ELF-1 (cell line): ENCODE measurements at places on chromosomes 16 and 17.

- no peak for DNase-seq
These were observed 549 bp downstream of the SLC26A11 start for GRCh38 chr17:80220736-80221215.

- DNase-seq, result no peak
These were observed 101.4 kb upstream of the HLF start for GRCh38 chr17:55163408-55163807.

DNA sequence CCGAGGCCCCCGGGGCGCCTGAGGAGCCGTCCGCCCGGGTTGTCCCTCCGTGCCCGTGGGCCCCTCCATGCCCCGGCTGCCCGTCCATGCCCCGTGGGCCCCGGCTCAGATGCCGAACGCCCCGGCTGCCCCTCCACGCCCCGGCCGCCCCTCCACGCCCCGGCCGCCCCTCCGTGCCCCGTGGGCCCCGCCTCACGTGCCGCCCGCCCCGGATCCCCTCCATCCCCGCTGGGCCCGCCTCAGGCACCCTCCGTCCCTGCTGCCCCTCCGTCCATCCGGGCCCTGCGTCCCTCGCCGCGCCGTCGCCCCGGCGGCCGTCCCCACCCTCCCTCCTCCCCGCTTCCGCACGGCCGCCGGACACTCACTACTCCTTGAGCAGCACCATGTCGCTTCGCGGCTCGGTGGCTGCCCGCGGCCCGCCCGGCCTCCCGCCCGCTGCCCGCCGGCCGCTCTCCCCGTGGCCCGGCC is 382 bp downstream of the PITPNA start:
- no peak for DNase-seq

DNA sequence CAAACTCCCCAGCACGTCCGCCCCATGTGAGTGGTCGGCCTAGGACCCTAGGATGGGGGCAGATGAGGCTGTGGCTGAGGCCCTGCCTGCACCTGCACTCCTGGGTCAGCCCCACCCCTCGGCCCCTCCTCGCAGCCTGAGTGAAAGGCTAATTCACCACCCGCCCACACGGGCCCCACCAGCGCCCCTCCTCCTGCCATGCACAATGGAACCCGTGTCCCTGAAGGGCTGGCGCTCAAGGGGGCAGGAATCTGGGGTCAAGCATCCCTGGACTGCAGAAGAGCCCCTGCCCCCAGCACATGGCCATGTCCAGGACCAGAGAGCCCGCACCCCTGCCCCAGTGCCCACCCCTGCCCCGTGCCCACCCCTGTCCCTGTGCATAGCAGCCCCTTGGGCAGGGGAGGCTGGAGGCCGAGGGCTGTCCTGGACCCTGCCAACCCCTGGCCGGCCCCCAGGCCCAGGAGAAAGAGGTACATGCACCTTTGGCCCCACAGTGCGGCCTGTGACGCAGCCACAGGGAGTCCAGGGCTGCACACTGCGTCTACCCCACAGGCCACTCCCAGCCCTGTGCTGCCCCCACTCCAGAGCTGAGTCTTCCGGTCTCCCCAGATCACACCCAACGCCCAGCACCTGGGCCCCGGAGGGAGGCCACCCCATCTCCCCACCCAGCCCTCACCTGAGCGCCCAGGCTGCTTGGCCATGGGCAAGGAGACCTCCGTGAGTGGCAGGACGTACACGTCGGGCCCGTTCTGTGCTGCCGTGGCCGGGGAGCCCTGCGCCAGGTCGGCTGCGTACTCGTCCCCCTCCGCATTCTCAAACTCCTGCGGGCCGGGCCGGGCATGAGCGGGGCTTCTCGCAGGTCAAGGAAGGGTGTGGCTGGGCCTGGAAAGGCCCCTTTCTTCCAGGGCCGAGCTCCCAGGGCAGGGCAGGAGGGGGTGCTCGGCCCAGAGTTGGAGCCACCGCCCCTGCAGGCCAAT is 34.6 kb upstream of the PVALEF start:
- no peak for DNase-seq

DNA sequence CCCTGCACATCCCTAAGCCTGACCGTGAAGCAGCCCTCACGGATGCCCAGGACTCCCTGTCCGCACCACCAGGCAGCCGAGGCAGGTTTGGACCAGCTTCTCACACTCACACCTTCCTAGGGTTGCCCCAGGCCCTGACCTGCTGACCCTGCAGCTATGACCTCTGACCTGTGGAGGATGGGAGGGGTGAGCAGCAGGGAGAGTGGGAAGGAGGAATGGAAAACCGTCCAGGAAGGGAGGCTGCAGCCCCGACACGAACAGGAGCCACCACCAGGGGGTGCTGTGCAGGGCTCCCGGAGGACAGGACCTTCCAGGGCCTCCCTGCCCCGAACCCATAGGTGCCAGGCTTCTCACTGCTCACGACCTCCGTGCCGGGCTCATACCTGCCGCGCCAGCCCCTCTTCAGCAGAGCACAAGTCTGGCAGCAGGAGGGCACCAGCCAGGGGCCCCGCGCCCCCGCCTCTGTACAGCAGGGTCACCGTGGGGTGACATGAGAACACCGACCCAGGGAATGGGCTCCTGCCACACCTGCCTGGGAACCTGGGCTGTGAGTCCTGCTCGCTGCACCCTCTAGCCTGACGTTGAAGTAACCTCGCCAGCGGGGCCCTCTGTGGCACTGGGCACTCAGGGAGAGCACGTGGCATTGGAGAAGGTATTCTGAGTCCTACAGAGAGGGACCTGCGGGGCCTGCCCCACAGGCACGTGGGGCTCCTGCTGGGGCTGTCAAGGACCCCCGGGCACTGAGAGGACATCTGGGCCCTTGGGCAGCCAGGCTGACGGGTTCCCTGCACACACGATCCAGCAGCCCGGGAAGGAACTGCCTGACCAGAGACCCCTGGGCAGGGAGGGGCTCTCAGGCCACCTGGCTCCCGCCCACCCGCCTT is 37.6 kb downstream of the CTU2 start:
- DNase-seq, result peak; percentile 93

DNA sequence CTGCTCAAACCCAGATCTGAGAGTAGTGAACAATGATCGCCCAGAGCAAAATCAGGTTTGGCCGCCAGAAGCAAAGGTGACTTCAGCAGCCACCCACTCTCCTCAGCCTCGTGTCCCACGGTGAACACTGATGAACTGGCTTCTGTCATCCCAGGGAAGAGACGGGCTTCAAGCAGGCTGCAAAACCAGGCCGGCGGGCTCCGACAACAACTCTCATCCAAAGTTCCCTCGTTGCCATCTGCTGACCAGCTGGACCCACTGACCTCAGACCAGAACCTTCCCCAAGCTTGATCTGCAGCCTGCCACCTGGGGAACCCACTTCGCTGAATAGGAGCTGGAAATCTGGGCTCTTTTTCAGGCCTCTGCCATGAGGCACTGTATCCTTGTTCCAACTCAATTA is 69.6 kb upstream of the MRTFB start:
- DNase-seq, result no peak

- peak; percentile 82 for DNase-seq
These were observed 37.3 kb downstream of the PIEZO1 start for GRCh38 chr16:88747588-88748301.
